Pancreas (tissue), 10 donors: ENCODE measurements at places on chromosomes 6 and 20. TPM values are rescaled to one million over a fixed set of nuclear protein-coding genes. Genes with fewer than 3 reads are reported as not detected.
A peak's percentile ranks its signal among the peaks of the same experiment; 100 is the strongest.

- no peak overlapping the region for H3K27ac ChIP-seq
- DNase-seq = peak; percentile 59
- no peaks in the 10 kb centered on the region for H3K36me3 ChIP-seq
- no peaks in the 10 kb centered on the region for H3K4me1 ChIP-seq
- H3K27me3 ChIP-seq = no peaks in the 10 kb centered on the region
These were observed 101.4 kb downstream of the ADGB start for GRCh38 chr6:146700078-146700686.

- H3K27me3 ChIP-seq = no peaks in the 10 kb centered on the region
- no peaks in the 10 kb centered on the region for H3K4me1 ChIP-seq
- H3K27ac ChIP-seq = no peak overlapping the region
- H3K4me3 ChIP-seq = no peak overlapping the region
These were observed 32.8 kb upstream of the SMIM8 start for GRCh38 chr6:87289571-87289970.

DNA sequence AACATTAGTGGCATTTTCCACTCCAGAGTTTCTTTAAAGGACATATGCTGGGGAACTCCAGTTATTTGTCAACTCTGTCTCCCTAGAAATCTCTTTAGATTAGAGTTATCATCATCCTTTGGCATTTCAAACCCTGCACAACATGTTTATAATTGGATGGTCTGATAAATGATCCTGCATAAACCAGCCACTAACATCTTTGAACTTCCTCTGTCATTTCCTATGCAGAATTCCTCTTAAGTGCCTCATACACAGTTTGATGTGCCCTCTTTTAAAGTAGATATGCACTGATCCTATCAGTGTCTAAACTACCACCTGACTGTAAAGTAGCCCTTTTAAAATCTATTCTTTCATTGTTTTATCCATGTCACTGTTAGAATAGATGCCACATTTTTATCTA lies 306.3 kb upstream of the IRAK1BP1 start:
- no peak overlapping the region for H3K27ac ChIP-seq
- DNase-seq = no peak
- no peaks in the 10 kb centered on the region for H3K36me3 ChIP-seq
- no peak overlapping the region for H3K4me3 ChIP-seq
- no peaks in the 10 kb centered on the region for H3K27me3 ChIP-seq

- no peaks in the 10 kb centered on the region for H3K36me3 ChIP-seq
- no peak overlapping the region for H3K27ac ChIP-seq
- H3K4me3 ChIP-seq = no peak overlapping the region
These were observed 186.6 kb downstream of the DOK5 start for GRCh38 chr20:54661880-54662465.

The HLA-DOB gene
- 0.53 TPM for polyA plus RNA-seq

GRCh38 chr6:165679326-165679725 lies 16.3 kb upstream of the PDE10A start:
- H3K27me3 ChIP-seq = no peaks in the 10 kb centered on the region
- H3K36me3 ChIP-seq = no peaks in the 10 kb centered on the region
- H3K27ac ChIP-seq = no peak overlapping the region
- H3K4me1 ChIP-seq = no peaks in the 10 kb centered on the region
- H3K4me3 ChIP-seq = no peak overlapping the region
- DNase-seq = no peak

DNA sequence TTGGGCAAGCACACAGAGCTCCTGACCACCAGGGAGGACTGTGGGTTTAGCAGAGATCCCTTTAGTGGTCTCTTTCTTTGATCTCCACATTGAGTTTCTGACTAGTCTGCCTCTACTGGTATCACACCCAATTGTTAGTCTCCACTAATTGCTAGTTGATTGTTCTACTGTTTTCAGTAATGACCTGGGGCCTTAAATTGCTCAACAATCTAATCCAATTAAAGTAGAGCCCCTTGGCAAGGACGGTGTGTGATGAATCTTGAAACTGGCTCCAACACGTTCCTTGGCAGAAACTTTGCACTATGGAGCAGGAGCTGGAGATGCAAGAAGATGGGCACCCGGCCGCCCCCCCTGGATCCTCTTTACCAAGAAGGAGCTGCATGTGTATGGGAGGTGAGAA lies 12.3 kb downstream of the FAM50B start:
- H3K27me3 ChIP-seq = no peaks in the 10 kb centered on the region
- H3K4me1 ChIP-seq = no peaks in the 10 kb centered on the region
- DNase-seq = no peak

The LY86 gene
- polyA plus RNA-seq = 0.38 TPM

- no peak overlapping the region for H3K27ac ChIP-seq
- H3K4me1 ChIP-seq = no peaks in the 10 kb centered on the region
- no peaks in the 10 kb centered on the region for H3K36me3 ChIP-seq
These were observed 42.8 kb downstream of the SLC35B3 start for GRCh38 chr6:8392569-8392968.

GRCh38 chr6:166814390-166814789 lies 142.0 kb downstream of the RNASET2 start:
- H3K4me1 ChIP-seq = no peaks in the 10 kb centered on the region
- H3K36me3 ChIP-seq = no peaks in the 10 kb centered on the region
- no peaks in the 10 kb centered on the region for H3K27me3 ChIP-seq
- H3K27ac ChIP-seq = no peak overlapping the region
- no peak overlapping the region for H3K4me3 ChIP-seq
- DNase-seq = no peak

The HLA-DPA1 gene
- polyA plus RNA-seq = 9.1 TPM

- no peaks in the 10 kb centered on the region for H3K27me3 ChIP-seq
- no peak for DNase-seq
- H3K36me3 ChIP-seq = no peaks in the 10 kb centered on the region
- no peak overlapping the region for H3K4me3 ChIP-seq
These were observed 978.5 kb downstream of the TBC1D32 start for GRCh38 chr6:120355822-120356221.

- H3K27ac ChIP-seq = no peak overlapping the region
- H3K4me1 ChIP-seq = peaks cover 4% of the 10 kb centered on the region
- H3K4me3 ChIP-seq = no peak overlapping the region
- H3K27me3 ChIP-seq = no peaks in the 10 kb centered on the region
- H3K36me3 ChIP-seq = no peaks in the 10 kb centered on the region
These were observed 235.4 kb upstream of the BTBD3 start for GRCh38 chr20:11682285-11682684.

The DZANK1 gene
- 3.6 TPM for polyA plus RNA-seq

GRCh38 chr20:41371371-41371770 lies 4.8 kb upstream of the EMILIN3 start:
- DNase-seq = no peak
- no peaks in the 10 kb centered on the region for H3K27me3 ChIP-seq
- H3K4me3 ChIP-seq = no peak overlapping the region
- H3K27ac ChIP-seq = no peak overlapping the region
- H3K4me1 ChIP-seq = no peaks in the 10 kb centered on the region
- no peaks in the 10 kb centered on the region for H3K36me3 ChIP-seq

GRCh38 chr6:30725713-30726505 lies 5.8 kb downstream of the TUBB start:
- no peaks in the 10 kb centered on the region for H3K27me3 ChIP-seq
- no peak for DNase-seq
- H3K4me3 ChIP-seq = no peak overlapping the region
- peaks cover 7% of the 10 kb centered on the region for H3K4me1 ChIP-seq
- no peaks in the 10 kb centered on the region for H3K36me3 ChIP-seq

- no peak for DNase-seq
- no peaks in the 10 kb centered on the region for H3K4me1 ChIP-seq
- no peak overlapping the region for H3K4me3 ChIP-seq
- no peak overlapping the region for H3K27ac ChIP-seq
These were observed 276.3 kb upstream of the AGPAT4 start for GRCh38 chr6:161549977-161550655.

GRCh38 chr20:48629960-48630315 lies 197.9 kb downstream of the PREX1 start:
- no peak overlapping the region for H3K27ac ChIP-seq
- H3K27me3 ChIP-seq = no peaks in the 10 kb centered on the region
- DNase-seq = no peak
- no peaks in the 10 kb centered on the region for H3K36me3 ChIP-seq

- H3K27me3 ChIP-seq = no peaks in the 10 kb centered on the region
- peaks cover 9% of the 10 kb centered on the region for H3K4me1 ChIP-seq
- H3K4me3 ChIP-seq = no peak overlapping the region
- no peak for DNase-seq
- H3K27ac ChIP-seq = peak overlapping the region; percentile 14
These were observed 96.6 kb downstream of the ARID1B start for GRCh38 chr6:156873654-156874380.

The STMN3 gene
- polyA plus RNA-seq = 37.8 TPM

- peak overlapping the region; percentile 18 for H3K27ac ChIP-seq
- peaks cover 45% of the 10 kb centered on the region for H3K4me1 ChIP-seq
- H3K36me3 ChIP-seq = no peaks in the 10 kb centered on the region
- no peak overlapping the region for H3K4me3 ChIP-seq
These were observed 262.8 kb upstream of the TAB2 start for GRCh38 chr6:149054559-149055194.

The ADGRF5 gene
- 2.6 TPM for polyA plus RNA-seq

- no peak overlapping the region for H3K27ac ChIP-seq
- H3K27me3 ChIP-seq = no peaks in the 10 kb centered on the region
- H3K4me3 ChIP-seq = no peak overlapping the region
- no peaks in the 10 kb centered on the region for H3K4me1 ChIP-seq
These were observed 36.6 kb downstream of the NKX2-4 start for GRCh38 chr20:21360705-21361104.

- no peaks in the 10 kb centered on the region for H3K36me3 ChIP-seq
- no peak overlapping the region for H3K4me3 ChIP-seq
- DNase-seq = no peak
- no peaks in the 10 kb centered on the region for H3K4me1 ChIP-seq
These were observed 257.3 kb upstream of the NT5E start for GRCh38 chr6:85192596-85192995.

GRCh38 chr6:21102201-21102600 lies 491.4 kb upstream of the SOX4 start:
- H3K27ac ChIP-seq = no peak overlapping the region
- H3K4me3 ChIP-seq = no peak overlapping the region
- H3K4me1 ChIP-seq = peaks cover 17% of the 10 kb centered on the region
- DNase-seq = no peak

DNA sequence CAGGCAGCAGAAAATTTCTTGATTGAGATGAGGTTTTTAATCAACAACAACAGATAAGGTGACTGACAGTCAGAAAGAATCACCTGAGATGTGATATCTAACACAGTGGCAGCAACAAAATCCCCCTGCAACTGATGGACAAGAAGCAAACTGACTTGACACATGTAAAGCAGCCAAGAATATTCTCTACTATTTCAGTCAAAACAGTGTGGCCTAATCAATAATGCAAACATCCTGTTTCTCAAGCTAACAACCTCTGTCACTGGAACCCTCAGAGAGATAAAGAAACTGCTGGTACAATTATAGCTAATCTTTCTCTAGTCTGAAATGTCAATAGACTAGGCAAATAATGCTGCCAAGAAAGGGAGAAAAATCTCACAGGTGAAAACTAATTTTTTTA lies 4.6 kb upstream of the CGA start:
- no peaks in the 10 kb centered on the region for H3K27me3 ChIP-seq
- peaks cover 11% of the 10 kb centered on the region for H3K4me1 ChIP-seq

DNA sequence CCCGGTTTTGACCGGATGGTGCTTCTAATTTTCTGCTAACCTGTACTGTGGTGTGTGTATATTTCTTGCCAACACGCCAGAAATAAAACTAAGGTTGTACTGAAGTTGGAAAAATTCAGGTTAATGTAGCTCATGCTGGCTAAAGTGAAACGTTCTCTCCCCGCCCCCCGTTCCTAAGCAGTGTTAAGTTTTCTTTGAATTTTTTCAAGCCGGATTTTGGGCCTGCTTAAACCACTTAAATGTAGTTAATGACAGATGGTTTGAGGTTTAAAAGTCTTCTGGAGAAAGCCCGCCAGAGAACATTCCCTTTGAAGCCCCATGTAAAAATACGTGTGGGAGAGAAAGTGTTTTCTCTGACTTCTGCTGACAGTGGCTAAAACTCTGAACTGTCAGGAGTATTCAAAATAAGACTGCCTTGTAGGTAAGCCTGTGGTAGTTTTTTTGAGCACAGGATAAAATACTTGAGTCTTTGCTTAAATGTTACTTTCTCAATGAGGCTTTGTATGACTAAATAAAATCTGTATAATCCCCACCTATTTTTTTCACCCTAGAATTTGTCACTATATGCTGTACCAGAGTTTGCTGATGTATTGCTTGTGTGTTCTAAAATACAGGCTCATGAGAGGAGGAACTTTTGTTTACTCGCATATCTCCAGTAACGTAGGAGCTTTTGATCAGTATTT lies 101.3 kb downstream of the OR2B2 start:
- peak overlapping the region; percentile 78 for H3K27ac ChIP-seq
- H3K4me1 ChIP-seq = peaks cover 5% of the 10 kb centered on the region
- peak overlapping the region; percentile 39 for H3K4me3 ChIP-seq
- DNase-seq = no peak

The CST4 gene
- not detected for polyA plus RNA-seq

- DNase-seq = no peak
- no peaks in the 10 kb centered on the region for H3K36me3 ChIP-seq
- peaks cover 22% of the 10 kb centered on the region for H3K4me1 ChIP-seq
- no peak overlapping the region for H3K4me3 ChIP-seq
- H3K27me3 ChIP-seq = no peaks in the 10 kb centered on the region
- H3K27ac ChIP-seq = no peak overlapping the region
These were observed 111.2 kb upstream of the PTPN1 start for GRCh38 chr20:50398821-50399554.

The ABHD16B gene
- polyA plus RNA-seq = 0.53 TPM

DNA sequence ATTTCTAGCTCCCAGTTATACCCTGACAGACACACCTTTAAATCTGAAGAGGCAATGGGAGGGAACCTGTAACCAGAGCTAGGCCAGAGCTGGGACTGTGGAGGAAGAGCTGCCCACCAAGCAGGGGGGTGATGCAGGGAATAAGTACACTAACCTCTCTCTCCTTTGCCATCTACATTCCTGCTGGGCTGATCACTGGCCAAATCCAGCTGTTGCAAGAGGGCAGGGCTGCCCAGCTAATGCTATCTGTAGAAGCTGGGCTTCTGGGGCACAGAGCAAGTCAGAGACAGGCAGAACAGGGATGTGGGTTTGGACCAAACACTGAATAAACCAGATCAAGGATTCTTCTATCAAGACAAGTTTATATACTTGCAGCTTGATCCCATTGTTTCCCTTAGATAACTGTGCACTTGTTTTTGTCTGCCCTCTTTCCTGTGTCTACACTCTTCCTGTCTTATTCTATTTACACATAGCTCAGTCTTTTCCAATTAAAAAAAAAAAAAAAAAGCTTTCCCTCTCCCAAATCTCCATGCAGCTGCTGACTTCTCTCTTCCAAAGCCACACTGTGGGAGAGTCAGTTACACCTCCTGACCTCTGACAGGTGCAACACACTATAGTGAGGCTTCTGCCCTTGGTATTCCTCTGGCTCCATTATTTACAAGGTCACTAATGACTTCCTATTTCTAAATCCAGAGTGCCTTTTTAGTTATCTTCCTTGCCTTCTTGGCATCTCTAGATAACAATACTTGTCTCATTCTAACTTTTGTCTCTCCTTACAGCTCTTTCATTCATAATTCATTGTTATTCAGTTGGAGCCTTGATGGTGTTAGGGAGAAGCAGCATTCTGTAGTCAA lies 43.7 kb downstream of the TRIM38 start:
- no peak overlapping the region for H3K4me3 ChIP-seq
- H3K27me3 ChIP-seq = no peaks in the 10 kb centered on the region
- no peaks in the 10 kb centered on the region for H3K36me3 ChIP-seq

The E2F1 gene
- 0.91 TPM for polyA plus RNA-seq
